Activated CD4-positive, alpha-beta T cell treated with anti-CD3 and anti-CD28 coated beads, Interleukin-2, amount 50 U/mL, for 4 hours (primary cell): ENCODE measurements at places on chromosomes 3 and 15.

DNA sequence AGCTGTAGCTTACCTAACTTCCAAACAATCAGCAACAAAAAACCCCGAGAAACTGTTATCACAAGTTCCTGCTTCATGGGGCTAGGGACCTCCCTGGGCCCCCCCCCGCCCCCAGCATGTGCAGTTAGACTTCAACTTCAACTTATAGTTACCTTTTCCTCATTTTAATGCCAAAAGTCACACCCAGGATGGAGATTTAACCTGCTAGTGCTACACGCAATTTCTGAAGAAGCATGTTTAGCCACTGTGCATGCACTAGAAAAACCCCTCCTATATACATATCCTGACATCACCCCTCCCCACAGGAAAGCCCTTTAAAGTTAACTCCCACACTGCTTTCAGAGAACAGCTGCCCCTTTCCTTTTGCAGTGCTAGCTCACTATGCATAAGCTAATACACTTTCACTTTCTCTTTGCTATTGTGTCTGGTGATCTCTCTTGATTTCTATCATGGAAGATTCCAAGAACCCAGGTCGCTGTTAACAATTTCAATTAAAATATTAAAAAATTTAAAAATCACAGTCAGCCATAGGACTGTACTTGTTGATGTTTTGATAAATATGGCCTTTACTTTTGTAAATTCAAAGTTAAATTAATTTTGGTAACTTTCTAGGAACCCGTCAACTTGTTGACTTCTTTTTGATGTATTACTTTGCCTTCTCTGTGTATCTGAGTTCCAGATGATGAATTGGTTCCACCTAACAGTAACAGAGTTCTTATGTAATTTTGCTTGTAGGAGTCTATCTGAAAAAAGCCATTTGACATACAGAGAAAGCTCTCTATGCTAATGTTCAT is 75.2 kb upstream of the ACAD9 start:
- peak; percentile 43 for DNase-seq

- no peak for DNase-seq
Measured at GRCh38 chr3:160369784-160370183, 29.2 kb downstream of the IFT80 start.

GRCh38 chr3:101988596-101988995 is 139.3 kb downstream of the NFKBIZ start:
- no peak for DNase-seq

DNA sequence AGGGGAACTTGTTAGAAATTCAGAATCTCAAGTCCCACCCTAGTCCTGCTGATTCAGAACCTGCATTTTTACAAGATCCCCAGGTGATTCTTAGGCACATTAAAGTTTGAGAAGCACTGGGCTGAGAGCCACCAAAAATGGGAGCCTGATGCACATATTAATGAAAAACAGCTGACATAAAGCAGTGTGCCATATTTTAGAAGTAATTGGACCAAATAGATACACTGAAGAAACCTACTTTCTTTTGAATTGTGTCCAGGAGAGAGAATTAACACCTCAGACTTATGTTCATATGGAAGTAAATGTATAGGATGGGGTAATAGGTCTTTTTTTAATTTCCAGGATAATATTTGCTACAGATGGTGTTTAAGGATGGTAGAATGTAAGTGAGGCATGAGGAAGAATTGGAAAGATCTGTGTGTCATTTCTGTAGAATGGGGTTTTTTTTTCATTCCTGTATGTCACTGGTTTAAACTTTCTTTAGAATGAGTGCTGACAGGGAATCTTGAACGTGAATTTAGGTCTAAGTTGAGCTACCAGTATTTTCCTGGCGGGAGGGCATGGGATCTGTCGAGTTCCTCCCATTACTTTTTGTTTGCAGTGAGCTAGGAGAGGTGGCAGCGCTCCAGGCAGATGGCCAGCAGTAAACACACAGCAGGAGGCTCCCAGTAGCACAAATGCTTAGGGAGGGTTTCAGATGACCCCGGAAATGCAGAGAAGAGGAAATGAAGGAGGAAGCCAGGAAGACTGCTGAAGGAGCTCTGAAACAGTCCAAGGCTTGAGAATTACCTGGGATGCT is 185.6 kb downstream of the PLCL2 start:
- DNase-seq = no peak

DNA sequence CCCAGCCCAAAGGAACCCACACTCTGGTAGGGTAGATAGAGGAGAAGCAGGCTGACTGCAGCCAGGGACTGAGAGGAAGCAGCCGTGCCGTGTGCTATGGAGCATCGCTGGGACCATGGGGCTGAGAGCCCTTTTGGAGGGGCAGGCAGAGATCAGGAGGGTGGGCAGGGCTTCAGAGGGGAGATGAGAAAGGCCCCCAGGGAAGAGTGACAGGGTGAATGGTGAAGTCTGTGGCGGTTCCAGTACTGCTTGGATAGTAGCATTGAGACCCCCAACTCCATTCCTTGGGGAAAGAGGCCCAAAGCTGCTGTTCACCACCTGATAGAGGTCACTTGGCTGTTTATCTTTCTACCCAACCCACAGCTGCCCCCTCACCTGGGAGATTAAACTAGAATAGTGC is 80.0 kb upstream of the MRPS22 start:
- no peak for DNase-seq

- DNase-seq = no peak
Measured at GRCh38 chr3:45580112-45580765, 14.3 kb upstream of the LIMD1 start.

DNA sequence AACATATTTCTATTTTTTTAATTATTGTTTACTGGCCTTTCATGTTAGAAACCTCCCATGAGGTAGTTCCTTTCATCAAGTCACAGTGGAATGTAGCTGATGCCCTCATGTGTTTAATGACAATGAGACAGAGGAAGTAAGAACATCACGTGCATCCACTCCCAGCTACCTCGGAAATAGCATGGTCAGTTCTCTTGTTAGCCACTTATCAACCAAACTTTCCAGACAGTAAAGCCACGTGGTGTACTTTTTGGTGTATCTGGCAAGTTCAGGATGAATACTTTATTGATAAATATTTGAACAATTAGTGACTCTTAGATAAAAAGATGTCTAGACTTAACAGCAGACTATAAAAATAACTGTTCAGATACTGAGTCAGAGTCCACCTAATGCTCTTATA is 781.7 kb downstream of the MECOM start:
- DNase-seq = no peak

DNA sequence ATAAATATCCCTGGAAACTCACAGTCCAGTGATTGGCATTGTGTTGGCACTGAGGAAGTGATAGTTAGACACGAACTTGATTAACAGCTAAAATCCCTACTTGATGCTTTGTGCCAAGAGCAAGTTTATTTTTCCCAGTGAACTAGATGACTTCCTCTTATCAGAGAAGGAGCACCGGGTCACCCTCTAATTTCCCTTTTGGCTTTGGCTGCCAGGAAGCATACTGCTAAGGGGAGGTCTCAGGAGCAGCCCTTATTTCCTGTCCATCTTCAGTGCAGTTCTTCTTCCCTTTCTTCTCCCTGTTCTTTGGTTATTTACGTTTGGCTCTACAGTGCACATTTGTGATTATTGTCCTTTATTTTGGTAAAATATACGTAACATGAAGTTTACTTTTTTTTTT is 13.0 kb downstream of the FBLN2 start:
- DNase-seq = no peak

- no peak for DNase-seq
Measured at GRCh38 chr3:107421170-107421792, 44.0 kb downstream of the CCDC54 start.

DNA sequence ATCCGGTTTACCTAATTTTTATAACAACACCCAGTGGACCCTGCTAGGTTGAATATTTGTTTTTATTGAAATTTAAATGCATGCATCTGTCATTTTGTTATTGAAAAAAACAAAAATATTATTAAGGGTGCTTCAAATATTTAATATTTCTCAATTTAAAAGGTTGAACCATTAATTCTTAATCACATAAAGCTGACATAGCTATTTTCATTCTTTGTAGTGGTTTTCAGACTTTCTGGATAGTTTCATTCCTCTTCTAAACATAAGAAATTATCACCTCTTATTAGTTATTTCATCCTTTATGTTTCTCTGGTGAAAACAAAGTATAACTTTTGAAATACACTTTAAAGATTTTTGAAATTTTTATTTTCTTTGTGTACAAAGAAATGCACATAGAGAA is 369.9 kb upstream of the PLSCR5 start:
- no peak for DNase-seq

- no peak for DNase-seq
Measured at GRCh38 chr3:14550651-14551611, 10.8 kb upstream of the GRIP2 start.

DNA sequence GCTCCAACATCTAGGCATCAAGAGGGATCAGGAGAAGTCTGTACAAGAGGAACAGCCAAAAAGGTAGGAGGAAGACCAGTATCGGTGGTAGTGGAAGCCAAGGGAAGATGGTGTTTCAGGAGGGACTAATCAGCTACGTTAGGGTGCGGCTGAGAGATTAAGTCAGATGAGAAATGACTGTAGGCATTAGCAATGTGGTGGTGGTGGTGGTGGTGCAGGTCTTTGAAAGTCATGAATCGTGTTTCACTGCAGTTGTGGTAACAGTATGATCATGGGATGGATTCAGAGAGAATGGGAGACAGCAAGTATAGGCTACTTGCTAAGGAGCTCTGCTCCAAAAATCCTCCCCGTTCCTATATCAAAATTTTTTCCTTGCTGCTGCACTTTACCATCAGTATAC is 35.5 kb downstream of the ASTE1 start:
- DNase-seq = no peak

- DNase-seq = no peak
Measured at GRCh38 chr3:191356631-191357439, 26.5 kb upstream of the UTS2B start.

DNA sequence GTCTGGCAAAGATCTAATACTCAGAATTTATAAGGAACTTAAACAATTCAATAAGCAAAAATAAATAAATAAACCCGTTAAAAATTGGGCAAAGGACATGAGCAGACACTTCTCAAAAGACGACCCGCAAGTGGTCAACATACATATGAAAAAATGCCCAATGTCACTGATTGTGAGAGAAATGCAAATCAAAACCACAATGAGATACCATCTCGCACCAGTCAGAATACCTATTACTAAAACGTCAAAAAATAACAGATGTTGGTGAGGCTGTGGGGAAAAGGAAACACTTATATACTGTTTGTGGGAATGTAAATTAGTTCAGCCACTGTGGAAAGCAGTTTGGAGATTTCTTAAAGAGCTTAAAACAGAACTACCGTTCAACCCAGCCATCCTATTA is 188.0 kb upstream of the MRPL3 start:
- no peak for DNase-seq

DNA sequence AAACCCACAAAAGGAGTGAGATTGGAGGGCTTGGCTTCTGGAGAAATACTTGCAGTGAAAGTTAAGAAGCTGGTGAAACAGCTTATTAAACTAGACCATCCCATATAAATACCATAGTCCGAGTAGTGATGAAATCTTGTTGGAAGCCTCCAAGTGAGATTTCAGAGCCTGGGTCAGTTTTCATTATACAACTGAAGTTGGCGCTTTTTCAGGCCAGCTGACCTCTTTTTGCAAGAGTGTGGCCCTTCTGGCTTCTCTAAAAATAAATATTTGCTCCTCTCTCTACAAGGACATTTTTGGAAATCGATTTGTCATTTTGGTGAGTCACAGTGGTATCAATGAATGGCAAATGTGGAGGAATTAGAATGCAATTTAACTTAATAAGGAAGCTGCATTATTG is 51.2 kb upstream of the THRB start:
- DNase-seq = no peak

DNA sequence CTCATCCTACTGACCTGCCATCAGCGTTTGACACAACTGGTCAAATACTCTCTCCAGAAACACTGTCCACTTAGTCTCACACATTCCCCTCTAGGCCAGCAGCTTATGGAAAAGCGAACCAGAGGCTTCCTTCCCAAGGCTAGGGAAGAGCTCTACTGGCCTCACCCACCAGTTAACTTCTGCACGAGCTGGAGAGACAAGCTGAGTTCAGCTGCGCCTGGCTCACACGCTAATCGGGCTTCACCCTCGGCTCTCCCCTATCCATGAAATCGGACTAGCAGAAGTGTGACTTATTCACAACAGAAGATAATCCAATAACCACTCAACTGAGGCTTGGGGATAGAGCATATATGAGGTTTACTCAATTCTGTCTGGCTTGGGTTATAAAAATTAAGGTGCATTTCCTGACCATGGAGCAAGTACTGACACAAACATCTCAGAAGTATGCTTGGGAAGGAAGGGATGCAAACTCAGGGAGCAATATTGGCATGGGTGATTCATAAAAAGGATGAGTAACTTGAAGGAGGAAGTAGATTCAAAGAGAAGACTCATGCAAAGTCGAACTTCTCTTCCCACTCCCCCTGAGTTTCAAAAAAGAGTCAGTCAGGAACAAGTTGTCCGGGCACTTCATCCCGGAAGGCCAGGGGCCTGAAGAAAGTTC is 73.1 kb downstream of the XXYLT1 start:
- no peak for DNase-seq

DNA sequence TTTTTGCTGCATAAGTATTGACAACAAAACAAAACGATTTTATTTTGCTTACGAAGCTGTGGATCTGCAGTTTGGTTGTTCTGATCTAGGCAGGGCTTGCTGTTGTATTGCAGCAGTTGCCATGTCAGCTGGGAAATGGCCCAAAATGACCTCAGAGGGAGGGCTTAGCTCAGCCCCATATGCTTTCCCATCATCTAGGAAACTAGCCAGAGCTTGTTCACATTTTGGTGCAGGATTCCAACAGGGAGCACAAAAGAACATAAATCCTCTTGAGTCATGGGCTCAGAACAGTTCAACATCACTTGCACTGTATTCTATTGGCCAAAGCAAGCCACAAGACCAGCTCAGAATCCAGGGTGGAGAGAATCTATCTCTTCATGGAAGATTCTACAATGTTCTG is 42.2 kb upstream of the ROBO2 start:
- no peak for DNase-seq

DNA sequence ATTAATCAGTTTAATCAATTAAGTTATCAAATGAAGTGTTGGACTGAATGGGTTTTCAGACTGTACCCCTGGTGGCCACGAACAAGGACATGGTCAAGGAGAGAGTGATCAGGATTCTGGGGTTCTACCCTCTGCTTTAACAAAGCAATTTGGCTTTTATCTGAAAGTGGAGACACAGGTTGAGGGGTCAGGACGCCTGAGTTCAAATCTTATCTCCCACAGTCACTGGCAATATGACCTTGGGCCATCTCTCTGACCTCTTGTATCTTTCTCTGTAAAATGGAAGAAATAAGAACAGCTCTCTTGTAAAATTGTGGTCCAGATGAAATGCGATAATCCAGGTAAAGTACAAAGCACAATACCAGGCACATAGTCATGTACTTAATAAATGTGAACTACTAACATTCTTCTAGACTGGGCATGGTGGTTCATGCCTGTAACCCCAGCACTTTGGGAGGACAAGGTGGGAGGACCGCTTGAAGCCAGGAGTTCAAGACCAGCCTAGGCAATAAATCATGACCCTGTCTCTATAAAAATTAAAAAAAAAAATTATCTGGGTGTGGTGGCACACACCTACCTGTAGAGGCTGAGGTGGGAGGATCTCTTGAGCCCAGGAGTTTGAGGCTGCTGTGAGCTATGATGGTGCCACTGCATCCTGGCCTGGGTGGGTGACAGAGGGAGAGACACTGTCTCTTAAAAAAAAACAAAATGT is 48.6 kb upstream of the ARL8B start:
- DNase-seq = no peak

- DNase-seq = no peak
Measured at GRCh38 chr15:23566651-23567050, 1.2 kb downstream of the MKRN3 start.

GRCh38 chr3:162569314-162569713 is 1072.7 kb downstream of the OTOL1 start:
- DNase-seq = no peak

- DNase-seq = no peak
Measured at GRCh38 chr15:57272771-57273357, 103.4 kb upstream of the CGNL1 start.

- no peak for DNase-seq
Measured at GRCh38 chr3:24573576-24573975, 78.9 kb upstream of the THRB start.
